Stimulated activated naive B cell treated with anti-CD40 and anti-IgM and Interleukin-4, amounts not matched to agents 10 μg/mL and 1 μg/mL and 100 μg/mL, for 72 hours (primary cell): ENCODE measurements at places on chromosomes 7 and 10.

GRCh38 chr7:102992938-102993717 lies 80.3 kb downstream of the LRRC17 start:
- no peak for DNase-seq

GRCh38 chr10:70699659-70700174 lies 27.4 kb downstream of the ADAMTS14 start:
- DNase-seq: no peak

DNA sequence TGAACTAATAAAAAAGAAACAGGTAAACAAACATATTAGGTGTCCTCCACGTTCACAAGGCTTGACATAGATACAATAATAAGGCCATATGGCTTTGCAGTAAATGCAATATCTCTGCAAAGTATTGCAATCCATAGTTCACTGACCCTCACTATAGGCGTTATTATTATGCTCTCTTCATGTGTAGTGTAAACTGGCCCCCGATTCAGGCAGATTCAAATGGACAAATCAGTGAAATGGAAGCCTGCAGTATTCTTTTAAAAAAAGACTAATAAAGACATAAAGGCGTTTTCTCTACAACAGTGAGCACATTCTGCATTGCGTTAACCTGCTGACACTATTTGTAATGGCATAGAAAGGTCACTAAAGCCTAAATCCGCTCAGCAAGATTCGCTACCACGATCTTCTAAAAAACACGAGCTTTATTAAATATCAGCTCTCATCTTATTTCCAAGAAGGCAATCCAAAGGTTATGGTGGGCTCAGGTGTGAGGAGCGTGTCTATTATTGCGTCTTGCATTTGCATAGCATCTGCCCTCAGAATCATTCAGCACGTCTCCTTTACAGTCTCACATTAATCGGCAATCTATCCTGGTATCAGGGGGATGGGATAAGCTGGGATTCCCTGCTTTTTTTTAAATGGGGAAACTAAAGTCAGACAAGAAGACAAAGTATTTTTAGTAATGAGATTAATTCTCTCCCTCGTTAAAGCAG lies 36.2 kb downstream of the FRMD4A start:
- DNase-seq: no peak

DNA sequence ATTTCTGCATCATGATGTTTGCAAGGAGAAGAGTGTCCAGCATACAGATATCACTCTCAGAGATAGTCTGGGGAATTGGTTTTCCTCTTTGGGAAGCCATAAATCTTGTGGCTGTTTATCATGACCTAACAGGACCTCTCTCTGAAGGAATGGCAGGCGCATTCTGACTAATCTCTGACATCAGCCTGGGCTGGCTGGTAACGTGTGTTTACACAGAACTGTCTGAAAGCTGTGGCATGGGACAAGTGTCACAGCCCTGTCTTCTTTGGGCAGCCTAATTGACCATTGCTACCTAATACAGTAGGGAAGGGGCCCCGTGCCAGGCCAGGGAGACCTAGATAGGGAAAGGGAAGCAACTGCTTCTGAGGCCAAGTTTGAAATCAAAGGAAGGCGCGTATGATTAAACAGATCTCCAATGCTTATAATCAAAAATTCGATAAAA lies 73.9 kb upstream of the CABCOCO1 start:
- no peak for DNase-seq

DNA sequence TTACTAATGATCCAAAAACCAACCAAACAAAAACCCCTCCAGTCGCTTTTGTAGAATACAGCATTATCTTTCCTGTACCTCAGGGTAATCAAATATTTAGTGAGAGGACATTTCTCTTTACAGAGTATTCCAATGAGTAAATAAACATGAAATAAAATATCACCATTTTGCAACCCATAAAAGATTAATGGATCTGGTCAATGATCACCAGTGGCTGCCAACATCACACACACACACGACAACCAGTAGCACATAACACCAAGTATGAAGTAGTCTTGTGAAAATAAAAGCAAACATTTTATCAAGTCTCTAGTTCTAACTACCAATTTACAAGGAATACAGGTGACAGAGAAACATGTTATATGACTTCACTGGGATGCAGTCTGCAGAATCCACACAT lies 188.6 kb upstream of the IMMP2L start:
- DNase-seq: no peak

DNA sequence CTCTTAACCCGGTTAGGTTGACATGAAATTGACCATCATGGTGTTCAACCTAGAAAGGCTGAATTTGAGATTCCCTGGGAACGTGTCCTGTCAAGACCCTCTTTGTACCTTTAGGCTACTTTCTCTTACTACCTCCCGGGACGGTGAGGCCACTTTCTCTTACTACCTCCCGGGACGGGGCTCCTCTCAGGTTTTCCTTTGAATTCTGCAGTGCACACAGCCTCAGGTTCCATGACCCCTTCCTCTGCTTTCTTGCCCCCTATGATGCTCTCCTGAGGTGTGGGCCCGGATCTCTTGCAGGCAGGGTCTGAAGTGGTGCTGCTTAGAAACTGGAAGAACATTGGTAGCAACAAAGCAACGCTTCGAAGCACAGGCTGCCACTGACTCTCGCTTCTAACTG lies 155.3 kb downstream of the CAMK1D start:
- DNase-seq: no peak

DNA sequence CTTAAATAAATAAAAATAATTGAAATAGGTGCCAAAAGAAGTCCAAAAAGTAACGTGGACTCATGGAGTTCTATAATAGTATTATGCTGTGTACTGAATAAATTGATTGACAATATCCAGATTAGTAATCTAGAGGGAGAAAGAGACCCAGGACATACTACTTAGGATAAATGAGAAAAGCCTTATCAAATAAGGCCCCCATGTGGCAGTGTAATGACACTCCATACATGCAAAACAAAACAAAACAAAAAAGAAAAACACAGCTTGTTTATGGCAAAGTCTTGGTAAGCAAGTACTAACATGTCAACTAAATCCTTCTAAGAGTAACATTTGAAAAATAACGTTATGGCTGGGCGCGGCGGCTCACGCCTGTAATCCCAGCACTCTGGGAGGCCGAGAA lies 3.6 kb upstream of the RUNDC3B start:
- no peak for DNase-seq

- DNase-seq: peak; percentile 8
Observed at GRCh38 chr10:2839081-2839725, 228.1 kb upstream of the PFKP start.
